Activated CD4-positive, alpha-beta T cell treated with anti-CD3 and anti-CD28 coated beads for 4 hours (primary cell): ENCODE measurements at places on chromosomes 6 and 20.

DNA sequence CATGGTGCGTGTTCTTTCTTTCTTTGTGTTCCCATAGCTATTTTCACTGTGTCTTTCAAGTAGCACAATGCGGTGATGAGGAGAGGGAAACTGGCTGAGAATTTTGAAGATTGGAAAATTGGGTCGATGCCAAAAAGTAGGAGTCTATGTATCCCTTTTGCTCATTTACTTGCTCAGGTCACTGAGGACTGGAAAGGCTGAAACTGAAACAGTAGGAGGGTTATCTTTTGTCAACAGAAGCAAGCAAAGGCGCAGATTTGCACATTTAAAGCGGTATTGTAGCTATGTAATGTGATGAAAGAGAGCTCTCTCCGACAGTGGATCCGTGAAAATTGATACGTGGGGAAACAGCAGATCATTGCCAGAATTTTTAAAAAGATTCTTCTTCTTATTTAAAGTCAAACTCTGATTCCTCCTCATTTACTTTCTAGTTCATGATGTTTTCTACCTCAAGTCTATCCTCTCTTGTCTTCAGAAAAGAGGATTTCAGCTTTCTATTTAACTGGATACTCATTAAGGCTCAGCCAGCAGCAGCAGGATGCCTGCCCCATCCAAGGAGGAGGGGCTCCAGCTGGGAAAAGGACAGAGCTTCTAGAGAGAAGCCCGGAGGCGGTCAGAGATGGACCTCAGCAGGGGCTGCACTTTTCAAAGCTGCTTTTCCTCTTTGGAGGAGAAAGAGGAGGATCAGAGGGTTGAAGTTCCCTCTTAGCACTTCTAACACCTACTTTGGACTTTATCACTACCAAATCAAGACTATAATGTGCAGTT is 15.9 kb upstream of the FYN start:
- no peak for DNase-seq

GRCh38 chr6:37624121-37624520 is 73.6 kb downstream of the MDGA1 start:
- DNase-seq = no peak

DNA sequence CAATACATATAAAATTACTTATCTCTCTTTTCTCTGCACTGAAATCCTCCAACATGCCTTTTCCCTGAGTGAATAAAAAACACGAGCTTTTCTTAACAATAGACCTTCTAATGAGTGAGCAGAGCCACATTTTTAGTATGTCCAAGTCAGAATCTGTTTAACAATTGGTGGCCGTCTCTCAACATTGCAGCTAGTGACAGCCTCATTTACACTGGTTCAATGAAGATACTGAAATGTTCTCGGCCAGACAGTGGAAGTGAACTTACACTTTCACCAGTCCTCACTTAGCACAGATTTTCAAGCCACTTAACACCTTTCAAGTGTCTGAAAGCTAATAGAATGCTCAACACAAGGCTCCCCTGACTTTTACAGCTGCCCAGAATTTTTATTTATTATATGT is 767.1 kb downstream of the KIF16B start:
- DNase-seq = no peak

DNA sequence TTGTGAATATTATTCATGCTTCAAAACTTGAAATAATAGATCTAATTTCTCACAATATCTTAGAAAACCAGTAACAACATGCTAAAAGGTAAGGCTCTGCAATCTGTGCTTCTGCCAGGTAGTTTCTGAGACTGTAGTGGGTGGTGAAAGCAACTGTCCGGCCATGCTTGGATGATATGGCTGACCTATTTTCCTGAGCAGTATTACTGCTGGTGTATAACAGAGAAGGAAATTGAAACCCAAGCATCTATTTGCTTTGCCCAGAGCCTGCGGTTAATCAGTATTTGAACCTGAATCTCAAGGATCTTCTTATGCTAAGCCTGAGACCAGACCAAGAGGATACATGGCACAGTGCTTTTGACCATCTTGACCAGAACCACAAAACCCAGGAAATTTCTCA is 563.8 kb downstream of the COL12A1 start:
- DNase-seq = no peak

GRCh38 chr6:156021746-156022396 is 566.2 kb upstream of the NOX3 start:
- no peak for DNase-seq
